Cardiac septum (tissue), 1 donor: ENCODE measurements at places on chromosomes 5 and 9. TPM values are rescaled to one million over a fixed set of nuclear protein-coding genes. Genes with fewer than 3 reads are reported as not detected.

DNA sequence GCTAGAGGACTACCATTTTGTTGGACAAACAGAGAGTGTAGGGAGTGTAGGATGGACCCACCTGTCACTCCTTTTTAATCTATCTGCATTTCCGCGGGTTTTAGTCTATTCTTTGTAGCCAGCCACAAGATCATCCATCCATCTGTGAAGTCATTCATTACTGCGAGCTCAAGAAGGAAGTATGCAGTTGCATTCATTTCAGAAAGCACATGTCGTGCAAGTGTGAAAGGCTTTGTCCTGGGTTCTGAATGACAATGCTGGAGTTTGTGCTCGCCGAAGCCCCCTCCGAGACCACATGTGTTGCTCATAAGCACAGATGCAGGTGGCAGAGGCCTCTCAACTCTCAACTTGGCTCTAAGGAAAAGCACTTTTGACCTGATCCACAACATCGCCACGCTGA is 70.3 kb upstream of the BASP1 start:
- no peak for DNase-seq

DNA sequence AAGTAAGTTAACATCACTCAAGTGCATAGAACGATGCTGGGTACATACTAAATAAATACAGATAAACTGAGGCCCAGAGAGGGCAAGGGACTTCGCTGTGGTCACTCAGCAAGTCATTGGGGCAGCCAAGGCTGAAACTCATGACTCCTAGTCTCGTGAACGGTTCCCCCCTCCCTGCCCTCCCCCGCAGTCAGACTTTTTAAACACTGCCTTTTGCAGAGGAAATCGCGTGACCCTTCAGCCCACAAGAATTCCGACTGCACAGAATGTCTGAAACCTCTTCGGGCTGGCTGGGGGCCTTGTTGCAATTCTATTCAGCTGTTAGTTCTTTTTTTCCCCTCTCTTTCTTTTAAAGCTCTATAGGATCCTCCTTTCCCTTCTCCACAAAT is 28.1 kb downstream of the NEK6 start:
- DNase-seq = no peak

- DNase-seq = no peak
These were observed 37.9 kb downstream of the SLC27A6 start for GRCh38 chr5:129003232-129003631.

DNA sequence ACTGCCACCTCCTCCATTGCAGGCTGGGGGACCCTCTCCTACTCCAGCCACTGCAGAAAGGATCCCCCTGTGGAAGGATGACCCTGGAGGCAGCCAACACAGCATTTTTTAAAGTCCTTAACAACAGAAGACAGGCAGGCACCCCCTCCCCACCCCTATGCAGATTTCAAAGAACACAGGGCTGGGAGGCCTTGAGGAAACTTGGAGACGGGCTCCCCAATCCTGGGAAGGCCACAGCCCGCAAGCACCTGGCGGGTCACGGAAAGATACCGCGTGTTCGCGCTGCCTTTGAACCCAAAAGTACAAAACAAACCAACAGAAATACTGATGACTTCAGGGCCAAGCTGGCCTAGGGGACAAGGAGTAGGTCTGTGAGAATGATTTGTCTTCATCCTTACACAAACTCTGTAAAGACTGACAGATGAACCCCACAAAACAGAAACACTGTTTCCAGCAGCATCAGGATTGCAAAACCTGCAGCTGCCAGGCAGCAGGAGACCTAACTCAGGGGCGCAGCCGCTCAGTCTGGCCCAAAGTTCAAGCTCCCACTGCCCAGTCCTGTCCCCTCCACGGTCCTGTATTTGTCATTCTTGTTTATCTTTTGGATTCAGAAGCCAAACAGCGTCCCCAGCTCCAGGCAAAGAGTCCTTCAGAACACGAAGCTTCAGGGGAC is 13.8 kb downstream of the VAV2 start:
- DNase-seq = no peak

DNA sequence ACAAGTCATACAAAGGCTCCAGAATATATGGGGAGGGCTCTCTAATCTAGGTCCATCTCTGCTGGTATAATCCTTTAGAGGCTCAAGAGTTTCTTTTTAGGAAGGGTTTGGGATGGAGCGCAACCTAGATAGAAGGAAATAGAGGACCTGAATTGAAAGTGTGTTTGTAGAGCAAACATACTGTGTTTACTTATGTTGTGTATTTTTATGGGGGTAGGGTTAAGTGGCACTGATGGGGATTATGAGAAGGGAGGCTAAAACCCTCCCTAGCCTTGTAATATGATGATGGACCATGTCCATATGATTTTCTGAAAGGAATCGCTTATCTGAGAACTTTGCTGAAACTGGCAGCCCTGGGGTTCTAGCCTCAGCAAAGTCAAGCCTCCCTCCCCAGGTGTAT is 4.4 kb upstream of the ELL2 start:
- no peak for DNase-seq

DNA sequence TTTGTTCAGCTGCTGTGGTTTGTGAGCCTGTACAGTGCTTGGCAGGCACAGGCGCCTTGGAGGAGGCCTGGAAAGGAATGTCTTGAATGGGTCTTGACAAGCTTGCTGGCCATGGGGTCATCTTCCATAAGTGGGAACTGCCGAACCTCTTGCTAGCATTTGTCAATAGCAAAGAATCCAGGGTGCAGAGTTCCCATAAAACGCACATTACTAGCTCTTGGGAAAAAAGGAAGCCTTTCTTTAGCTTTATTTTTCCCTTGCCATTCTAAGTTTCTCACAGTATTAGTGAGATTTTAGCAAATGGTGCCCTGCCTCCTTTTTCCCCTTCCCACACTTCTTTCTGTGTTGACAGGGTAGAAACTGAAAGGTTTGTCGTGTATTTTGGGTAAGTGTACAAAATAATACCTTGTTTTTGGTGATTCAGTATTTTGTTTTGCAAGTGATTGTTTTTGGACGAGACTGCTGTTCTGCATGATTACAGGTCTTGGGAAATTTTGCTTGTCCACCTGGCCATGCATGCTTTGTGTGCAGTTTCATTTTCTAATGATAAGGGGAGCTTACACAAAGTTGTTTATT is 82.0 kb downstream of the ADGRV1 start:
- DNase-seq = no peak

- DNase-seq = no peak
These were observed 1.0 kb downstream of the MSX2 start for GRCh38 chr5:174725261-174725990.

DNA sequence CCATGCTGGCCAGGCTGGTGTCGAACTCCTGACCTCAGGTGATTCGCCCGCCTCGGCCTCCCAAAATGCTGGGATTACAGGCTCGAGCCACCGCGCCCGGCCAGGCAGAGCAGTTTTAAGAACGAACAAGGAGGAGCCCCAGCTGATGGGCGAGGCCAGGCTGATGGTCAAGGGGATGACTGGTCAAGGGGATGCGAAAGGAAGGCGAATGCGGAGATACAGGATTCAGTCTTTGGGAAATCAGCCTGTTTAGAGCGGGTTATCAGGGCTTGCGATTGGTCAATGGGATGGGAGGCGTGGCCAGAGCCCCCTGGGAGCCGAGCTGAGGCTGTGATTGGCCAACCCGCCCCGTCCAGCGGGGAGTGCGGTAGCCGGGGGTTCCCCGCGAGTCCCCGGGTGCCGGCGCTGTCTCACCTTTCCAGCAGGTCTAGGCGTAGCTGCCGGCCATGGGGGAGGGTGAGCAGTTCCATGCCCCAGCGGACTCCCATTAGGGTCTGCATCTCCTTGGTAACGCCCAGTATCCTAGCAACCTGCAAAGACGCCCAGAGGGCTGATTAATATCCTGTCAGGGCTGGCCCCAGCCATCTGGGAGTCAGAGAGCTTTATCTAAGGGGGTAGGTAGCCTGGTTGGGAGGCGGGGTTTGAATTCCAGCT is 7.5 kb upstream of the TOR2A start:
- no peak for DNase-seq

DNA sequence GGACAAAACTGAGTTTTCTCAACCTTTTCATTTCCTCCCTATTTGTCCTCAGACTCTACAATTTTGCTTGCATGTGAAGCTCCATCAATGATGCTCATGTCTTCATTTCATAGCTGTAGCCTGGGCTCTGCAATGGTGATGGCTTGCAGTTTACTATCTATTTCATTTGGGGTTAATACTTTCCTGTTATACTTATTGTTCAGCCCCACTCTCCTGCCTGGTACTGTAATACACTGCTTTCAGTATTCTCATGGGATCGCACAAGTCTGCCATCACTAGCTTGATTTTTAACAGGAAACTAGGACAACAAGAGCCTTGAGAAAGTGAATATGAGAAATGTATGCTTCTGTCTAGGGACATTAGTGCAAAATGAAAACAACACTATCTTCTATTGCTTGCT is 84.2 kb upstream of the SEMA6A start:
- DNase-seq = no peak

DNA sequence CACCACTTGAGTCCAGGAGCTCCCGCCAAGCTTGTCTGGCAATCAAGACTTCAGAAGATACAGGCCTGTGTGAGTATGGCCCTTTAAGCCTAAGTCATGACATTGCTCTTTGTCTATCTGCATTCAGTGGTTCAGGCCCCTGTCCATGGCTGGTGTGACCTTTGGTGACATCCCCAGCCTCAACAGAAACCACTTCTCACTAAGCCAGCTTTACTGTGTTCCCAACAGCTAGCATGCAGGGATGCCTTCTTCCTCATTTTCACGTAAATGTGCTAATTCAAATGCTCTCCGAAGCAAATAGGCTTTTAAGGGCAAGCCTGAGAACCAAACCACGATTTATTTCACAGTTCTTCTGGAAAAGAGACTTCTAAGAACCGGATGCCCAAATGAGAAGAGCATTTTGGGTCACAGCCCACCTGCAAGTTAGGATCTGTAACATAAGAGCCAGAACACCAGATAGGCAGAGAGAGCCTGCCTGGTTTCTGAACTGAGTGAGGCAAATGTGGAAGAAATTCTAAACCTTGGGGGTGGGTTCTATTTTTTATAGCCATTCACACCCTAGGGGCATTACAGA is 14.9 kb downstream of the CD180 start:
- DNase-seq = no peak

GRCh38 chr5:142698447-142699183 is 12.7 kb upstream of the FGF1 start:
- DNase-seq = no peak

DNA sequence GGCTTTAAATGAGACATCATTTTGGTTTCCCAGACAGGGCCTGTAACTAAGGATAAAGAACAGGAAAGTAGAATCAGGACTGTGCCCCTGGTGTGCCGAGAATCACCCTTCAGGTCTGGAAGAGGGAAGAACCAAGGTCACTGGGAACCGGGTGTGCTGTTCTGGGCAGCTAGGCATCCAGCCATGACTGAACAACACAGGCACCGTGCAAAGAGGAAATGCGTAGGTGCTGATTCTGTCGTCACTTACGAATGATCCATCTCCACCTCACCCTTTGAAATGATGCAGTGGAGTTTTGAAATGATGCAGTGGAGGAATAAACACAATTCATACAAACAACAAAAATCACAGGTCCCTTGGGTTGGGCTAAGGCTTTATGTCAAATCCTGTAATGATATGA is 64.4 kb downstream of the MAP1B start:
- no peak for DNase-seq

DNA sequence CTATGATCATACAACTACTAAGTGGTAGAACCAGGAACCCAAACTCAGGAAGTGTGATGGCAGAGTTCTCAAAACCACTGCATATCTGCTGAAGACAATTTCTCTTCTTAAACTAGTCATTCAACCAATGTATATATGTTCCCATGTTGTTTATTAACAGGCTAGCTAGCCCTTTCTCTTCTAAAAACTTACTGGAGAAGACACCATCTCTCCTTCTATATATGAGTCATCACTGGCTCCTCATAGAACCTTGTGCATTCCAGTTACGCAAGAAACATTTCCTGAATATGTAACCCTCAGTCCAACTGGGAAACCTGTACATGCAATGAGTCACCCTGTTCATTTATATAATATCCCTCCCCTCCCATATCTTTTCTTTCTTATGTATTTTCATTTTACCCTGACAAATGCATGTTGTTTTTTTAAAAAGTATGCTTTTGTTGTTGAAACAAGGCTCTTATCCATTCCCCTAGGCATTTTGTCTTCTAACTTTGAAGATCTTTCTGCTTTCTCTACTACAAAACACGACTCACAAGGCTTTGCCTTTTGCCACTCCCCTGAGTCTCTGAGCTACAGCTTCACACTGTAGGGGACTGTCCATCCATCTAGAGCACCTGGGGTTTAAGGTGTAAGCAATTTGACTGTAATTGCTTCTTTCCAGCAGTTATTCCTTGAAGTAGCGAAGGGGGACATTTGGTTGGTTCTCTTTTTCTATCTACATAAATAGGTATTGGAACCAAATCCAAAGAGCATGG is 119.5 kb downstream of the ANXA1 start:
- DNase-seq = no peak

GRCh38 chr9:110104261-110104809 is 103.6 kb downstream of the C9orf152 start:
- DNase-seq = no peak

DNA sequence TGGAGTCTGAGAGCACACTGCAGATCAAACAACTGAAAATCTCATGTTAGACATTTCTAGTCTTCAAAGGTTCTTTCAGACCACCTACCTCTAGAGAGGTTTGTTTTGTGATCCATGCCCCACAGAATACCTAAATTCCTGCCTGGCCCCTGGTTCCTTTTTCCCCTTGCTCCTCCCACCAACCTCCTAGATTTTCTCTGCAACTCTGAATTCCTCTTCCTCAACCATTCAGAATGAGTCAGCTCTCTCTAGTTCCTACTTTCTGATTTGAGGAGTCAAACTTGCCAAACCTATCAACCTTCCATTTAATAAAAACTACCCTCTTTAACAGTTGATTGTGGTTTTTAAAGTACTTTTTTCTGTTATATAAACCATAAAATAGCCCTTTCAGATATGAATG is 83.2 kb upstream of the ZNF462 start:
- no peak for DNase-seq

GRCh38 chr5:99651298-99651697 is 722.5 kb upstream of the CHD1 start:
- DNase-seq = no peak

GRCh38 chr5:176466245-176466871 is 18.2 kb downstream of the FAF2 start:
- no peak for DNase-seq

DNA sequence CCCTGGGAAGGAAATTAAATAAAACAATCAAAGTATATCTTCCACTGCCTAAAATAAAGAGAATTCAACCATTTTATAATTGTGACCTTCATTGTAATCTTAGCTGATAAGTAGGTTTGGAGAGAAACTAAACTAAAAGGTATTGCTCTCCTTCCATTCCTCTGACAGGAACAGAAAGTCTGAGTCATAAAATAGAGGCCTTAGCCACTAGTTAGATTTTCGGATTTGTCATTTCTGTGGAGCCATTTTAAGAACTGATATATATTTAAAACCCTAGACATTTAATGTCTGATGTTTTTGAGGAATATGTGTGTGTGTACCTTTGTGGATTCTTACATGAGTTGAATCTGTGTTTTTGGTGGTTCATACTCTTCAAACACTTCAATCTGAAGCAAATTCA is 11.8 kb upstream of the TMC1 start:
- DNase-seq = no peak

GRCh38 chr5:170576602-170577535 is 73.0 kb downstream of the KCNIP1 start:
- DNase-seq = no peak

Gene COL15A1
- 49.4 TPM for total RNA-seq

Gene GLRA1
- total RNA-seq = not detected

Gene C8G
- 3.4 TPM for total RNA-seq

Gene TLE4
- total RNA-seq = 17.4 TPM

Gene SPINK6
- not detected for total RNA-seq

Gene NKD2
- total RNA-seq = 3.6 TPM

Gene COL23A1
- 16.5 TPM for total RNA-seq

Gene SPATA31E1
- total RNA-seq = not detected

Gene GFI1B
- not detected for total RNA-seq

Gene RASGEF1C
- 0.40 TPM for total RNA-seq

Gene PKD2L2
- total RNA-seq = 0.62 TPM

Gene SOWAHA
- 0.08 TPM for total RNA-seq

Gene ECSCR
- total RNA-seq = 20.1 TPM
